ENCODE measurements at places on chromosomes 5 and 9. TPM values are rescaled to one million over a fixed set of nuclear protein-coding genes. Genes with fewer than 3 reads are reported as not detected.

- no peak for DNase-seq
These were observed 38.4 kb downstream of the CDKL3 start for GRCh38 chr5:134328619-134329018.

GRCh38 chr9:4886698-4887097 is 94.0 kb downstream of the RCL1 start:
- no peak for DNase-seq

DNA sequence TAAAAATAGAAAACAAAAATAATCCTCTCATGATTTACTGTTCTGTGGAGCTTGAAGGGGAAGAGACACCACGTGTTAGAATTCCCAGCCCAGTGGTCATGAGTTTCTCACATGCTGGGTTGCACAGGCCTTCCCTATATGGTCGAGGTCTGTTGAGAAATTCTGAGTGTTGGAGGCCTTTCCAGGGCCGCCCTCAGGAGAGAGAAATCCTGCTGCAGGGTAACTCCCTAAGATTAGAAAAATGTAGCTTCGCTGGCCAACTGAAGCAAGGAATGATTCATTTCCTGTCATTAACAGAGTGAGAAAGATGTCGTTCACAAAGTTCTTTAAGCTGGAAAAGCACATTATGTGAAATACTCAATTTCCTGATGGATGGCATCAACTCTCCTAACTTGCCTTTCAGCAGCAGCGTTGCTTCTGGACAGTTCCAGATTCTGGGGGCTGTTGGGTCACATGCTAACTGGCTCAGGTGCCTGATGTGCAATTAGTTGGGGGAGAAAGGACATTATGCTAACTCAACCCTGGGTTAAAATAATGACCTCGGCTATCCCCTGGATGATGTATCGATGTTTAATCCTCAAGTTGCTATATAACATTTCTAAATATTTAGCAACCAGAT is 104.8 kb upstream of the CD180 start:
- DNase-seq = no peak

DEPDC1B gene
- 0.56 TPM for polyA plus RNA-seq

SPATA31A3 gene
- not detected for polyA plus RNA-seq

PTPRD gene
- 0.78 TPM for polyA plus RNA-seq

SDHA gene
- 215 TPM for polyA plus RNA-seq

OR1L8 gene
- polyA plus RNA-seq = not detected

Data from liver (tissue), 10 donors.